ENCODE measurements at places on chromosomes 7 and 10.

DNA sequence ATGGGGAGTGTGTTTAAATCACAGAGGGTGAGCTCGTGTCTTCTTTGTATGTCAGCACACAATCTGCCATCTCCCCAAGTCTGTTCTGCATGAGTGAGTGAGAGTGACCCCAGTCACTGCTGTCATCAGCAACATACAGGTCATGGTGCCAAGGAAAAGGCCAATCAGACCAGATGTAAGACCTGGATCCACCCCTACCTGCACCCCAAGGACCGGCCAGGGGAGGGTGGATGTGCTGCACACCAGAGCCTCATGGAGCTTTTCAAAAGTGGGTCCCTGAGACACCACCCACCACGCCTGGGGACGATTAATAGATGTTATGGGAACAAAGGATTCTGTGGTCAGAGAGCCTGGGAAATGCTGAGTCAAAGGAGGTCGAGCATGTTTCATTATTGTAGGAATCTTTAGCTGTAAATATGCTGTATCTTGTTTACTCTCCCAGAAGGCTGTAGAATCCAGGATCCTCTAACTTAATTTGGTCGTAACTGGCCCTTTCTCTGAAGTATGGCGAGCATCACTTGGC is 420.5 kb downstream of the RPS24 start:
- no peak for DNase-seq

- no peak for DNase-seq
Observed at GRCh38 chr7:148701414-148701813, 2.7 kb downstream of the CUL1 start.

DNA sequence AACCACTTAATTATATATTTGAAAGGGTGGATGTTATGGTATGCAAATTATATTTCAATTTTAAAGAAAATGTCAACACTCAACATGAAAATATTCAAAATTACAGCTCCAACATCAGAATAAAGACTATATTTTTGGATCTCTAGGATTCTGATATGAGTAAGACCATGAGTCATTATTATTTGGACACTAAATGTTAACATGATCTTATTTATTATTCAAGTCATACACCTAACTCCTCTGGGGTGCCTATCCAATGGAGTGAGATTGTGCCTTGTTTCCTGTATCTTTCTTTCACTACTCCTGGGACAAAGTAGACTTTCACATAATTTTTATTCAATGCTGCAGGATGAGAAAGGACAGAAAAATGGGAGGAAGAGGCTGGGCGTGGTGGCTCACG is 135.2 kb upstream of the PRSS1 start:
- DNase-seq = no peak

DNA sequence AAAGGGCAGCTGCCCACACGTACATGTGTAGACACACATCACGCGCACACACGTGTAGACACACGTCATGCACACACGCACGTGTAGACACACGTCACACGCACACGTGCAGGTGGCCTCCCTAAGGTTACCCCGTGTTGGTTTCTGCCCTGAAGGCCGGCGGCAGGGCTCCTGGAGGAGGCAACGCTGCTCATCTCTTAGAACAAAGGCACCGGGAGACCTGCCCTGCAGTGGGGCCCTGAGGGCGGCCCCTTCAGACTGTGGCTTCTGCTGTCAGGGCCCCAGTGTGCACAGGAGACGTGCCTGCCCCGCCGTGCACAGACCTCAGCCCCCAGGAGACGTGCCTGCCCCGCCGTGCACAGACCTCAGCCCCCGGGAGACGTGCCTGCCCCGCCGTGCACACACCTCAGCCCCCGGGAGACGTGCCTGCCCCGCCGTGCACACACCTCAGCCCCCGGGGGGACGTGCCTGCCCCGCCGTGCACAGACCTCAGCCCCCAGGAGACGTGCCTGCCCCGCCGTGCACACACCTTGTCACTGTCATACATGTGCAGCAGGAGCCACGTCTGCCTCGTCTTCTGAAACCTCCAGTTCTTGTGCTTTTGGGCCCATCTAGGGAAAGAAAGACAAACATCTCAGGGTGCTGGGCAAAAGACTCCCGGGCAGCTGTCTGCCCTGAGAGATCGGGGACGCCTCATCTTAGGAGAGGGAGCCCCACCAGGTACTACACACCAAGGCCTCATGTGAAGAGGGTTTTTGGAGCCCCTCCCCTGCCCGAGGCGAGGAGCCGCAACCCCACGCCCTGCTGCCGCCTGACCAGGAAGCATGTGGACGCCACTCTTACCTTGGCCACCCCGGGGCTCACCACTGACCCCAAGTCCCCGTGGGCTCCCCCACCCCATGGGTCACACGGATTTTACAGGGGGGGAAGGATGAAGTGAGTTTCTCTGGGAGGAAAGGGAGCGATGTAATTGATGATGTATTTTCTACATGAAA is 17.3 kb downstream of the CYP2W1 start:
- DNase-seq = no peak

DNA sequence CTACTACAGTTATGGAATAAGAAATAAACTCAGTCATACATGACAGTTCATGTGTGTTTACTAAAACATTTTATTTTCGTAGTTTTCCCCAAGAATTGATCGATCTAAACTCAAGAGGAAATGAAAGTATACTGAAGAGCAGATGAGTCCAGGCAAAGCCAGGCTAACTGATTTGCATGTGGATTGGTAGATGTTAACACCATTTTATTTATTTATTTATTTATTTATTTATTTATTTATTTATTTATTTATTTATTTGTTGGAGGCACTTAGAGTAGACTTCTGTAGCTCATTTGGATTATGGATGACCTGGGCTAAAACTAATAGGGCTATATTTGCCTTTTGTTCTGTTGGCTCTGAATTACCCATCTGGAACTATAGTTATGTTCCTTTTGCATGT is 68.5 kb upstream of the DKK1 start:
- no peak for DNase-seq

- DNase-seq = no peak
Observed at GRCh38 chr7:7992506-7992905, 23.9 kb downstream of the GLCCI1 start.

DNA sequence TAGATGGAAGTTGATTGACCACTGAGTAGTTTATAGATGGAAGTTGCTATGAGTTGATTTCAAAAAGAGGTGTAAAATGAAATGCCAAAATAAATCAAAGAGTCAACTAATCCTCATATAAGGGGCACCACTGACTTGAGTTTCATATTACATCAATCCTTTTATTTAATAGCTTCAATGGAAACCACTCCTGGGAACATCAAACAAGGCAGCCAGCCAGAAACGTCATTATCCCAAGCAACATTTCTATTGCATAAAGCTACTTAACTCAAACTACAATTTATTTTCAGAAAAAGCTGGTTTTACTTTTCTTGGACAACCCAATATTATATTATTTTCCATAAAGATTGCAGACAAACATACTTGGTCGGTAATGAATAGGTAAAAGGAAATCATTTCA is 162.1 kb downstream of the TSPAN12 start:
- no peak for DNase-seq

GRCh38 chr7:41133690-41134299 is 569.1 kb downstream of the INHBA start:
- no peak for DNase-seq

GRCh38 chr10:44478040-44478439 is 93.1 kb upstream of the CXCL12 start:
- no peak for DNase-seq

DNA sequence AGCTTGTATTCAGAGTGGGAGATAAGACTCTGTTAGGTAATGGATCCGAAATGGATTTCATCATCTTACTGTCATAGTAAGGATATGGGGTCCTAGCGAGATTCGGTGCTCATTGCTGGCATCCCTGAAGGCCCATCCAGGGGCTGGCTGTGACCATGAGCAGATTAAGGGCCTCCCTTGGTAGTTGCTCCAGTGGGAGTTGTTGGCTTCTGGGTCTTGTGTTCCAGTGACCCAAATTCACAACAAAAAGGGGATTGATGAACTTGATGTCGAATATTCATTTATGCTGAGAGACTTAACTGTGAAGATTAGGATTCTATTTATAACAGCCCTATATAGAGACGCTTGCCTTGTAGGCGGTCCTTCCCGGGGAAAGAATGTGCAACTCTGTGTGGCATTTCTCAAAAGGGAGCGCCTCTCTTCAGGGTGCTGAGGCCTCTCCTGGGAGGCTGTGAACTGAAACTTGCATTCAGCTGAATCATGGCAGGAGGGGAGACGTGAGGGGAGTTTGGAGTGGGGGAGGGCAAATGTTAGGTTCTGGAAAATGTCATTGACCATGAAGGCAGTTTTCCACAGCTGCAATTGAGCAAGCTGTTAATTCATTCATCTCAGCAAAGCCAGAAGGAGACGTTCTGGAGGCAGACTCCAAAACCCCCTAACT is 233.1 kb upstream of the FZD8 start:
- DNase-seq = no peak

DNA sequence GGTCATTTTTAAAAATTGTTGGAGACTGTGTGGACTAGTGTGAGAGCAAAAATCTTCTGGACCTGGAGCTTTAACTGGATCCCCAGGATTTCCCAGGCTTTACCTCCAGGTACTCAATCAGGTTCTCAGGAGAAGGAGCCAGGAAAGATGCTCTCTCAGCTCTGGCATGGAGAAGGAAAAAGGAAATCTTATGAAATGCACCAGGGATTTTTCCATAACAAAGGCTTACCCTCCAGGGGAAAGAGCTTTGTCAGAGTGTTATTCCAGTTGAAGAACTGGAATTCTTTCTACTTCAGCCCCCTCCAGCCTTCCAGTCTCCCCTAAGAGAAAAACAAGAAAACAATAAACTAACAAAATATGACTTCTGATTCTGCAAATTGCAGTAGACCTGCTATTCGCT is 436.7 kb upstream of the ANKRD30A start:
- DNase-seq = no peak

- DNase-seq = no peak
Observed at GRCh38 chr7:50851891-50852290, 69.2 kb upstream of the GRB10 start.

DNA sequence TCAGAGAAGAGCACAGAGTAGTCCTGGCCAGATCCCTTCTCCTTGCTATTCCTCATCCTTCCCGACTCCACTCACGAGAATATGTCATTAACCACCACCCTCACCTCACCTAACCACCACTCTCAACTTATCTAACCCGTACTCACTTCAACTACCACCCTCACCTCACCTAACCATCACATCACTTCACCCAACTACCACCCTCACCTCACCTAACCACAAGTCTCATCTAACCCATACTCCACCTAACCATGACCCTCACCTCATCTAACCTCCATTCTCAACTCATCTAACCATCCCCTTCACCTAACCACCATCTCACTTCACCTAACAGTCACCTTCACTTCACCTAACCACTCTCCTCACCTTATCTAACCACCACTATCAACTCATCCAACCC is 85.0 kb downstream of the VIPR2 start:
- no peak for DNase-seq

DNA sequence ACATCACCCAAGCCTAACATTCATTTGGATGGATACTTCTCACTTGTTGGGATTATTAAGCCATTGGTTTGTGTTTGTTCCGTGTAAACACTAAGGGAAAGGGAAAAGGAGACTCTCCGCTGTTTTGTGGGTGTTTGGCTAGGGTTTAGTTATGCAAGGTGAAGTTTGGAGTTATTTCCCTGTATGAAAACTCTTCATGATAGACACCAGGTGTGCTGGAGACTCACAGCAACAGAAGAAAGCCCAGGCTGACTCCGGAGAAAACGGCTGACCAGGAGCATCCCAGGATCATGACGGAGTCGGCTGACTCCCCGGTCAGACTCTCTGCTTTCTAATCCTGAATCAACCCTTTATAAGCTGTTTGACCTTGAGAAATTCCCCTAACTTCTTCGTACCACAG is 94.1 kb upstream of the KLF6 start:
- DNase-seq = no peak

GRCh38 chr10:24552346-24553016 is 171.2 kb downstream of the ARHGAP21 start:
- peak; percentile 47 for DNase-seq

DNA sequence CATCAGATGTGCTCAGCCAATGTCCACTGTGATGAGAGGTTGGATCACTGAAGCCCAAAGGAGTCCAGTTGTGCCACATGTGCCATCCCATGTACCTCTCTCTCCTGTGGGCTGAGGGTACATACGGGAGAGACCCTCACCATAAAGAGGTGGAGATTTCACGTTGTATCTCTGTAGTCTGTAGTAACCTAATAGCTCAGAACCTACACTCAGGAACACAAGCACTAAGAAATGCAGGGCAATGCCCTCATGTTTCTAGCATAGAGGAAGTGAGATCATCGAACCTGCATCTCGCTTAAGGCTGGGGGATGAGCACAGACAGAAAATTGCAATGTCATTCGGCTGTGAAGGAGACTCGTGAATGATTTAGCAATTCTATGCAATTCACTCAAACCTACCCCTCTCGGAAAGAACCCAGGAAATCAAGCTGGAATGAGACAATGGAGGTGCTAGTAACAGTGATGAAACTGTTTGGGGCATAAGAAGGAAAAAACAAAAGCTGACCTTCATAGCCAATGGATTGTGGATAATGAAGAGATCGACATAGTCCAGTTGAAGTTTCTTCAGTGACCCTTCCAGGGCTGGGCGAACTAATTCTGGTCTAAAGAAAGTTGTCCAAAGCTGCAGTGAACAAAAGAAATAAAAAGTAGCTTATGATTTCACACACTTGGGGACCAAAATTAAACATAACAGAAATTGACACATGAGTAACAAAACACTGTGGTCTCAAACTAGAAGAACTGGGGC is 80.3 kb upstream of the UCN3 start:
- DNase-seq = peak; percentile 8

DNA sequence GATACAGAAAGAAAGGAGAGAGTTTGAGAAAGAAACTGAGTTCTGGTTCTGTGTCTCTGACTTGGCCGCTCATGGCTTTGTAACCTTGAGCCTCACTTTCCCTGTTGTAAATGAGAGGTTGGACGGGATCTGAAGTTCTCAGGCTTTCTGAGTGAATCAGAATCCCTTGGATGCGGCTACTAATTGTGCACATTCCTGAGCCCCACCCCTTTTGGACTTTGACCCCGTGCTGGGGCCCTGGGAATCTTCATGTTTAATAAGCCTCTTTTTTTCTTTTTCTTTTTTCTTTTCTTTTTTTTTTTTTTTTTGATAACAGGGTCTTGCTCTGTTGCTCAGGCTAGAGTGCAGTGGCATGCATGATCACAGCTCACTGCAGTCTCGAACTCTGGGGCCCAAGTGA is 26.9 kb downstream of the SLC25A28 start:
- DNase-seq = no peak

DNA sequence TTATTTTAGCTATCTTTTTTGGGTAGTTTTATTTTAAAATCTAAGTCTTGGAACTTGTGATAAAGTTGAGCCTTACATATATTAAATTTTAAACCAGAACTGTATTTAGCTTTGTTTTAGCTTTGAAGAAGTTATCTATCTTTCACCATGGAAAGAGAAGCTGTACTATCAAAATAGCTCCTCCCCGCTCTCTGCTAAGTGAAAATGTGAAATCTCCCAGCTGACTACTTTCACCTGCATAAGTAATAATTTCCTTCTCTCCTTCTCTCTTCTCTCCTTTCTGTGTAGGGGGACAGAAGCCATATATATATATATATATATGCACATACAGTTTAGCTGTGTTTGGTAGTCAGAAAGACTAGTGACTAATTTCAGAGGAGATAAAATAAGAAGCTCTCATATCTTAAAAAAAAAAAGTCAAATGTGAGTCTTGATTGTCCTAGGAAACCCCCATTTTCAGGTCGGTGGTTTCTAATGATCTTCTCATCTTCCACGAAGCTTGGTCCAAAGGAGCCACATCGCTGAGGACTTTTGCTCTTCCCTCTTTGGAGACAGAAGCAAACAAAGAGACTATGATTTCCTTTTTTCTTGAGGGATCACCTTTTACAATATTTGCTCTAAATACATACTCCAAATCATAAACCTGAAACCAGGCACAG is 30.6 kb upstream of the GDI2 start:
- DNase-seq = no peak

- DNase-seq = no peak
Observed at GRCh38 chr7:121966935-121967332, 94.0 kb downstream of the PTPRZ1 start.

- DNase-seq = no peak
Observed at GRCh38 chr10:61186408-61186807, 242.4 kb upstream of the RHOBTB1 start.
